Right ventricle myocardium inferior (tissue), 1 donor: ENCODE measurements at places on chromosomes 13 and 19. TPM values are rescaled to one million over a fixed set of nuclear protein-coding genes. Genes with fewer than 3 reads are reported as not detected.

DNA sequence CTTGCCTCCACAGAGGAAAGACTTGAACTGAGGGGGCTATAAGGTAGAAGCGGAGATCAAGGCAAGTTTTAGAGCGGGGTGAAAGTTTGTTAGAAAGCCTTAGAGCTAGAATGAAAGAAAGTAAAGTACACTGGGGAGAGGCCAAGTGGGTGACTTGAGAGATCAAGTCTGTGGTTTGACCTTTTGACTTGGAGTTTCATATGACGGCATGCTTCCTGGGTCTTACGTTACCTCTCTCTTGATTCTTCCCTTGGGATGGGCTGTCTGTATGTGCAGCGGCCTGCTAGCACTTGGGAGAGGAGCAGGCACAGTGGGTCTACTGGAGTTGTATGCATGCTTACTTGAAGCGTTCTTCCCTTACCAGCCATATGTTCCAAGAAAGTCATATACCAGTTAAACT is 1768.5 kb downstream of the PCDH9 start:
- no peak for DNase-seq

DNA sequence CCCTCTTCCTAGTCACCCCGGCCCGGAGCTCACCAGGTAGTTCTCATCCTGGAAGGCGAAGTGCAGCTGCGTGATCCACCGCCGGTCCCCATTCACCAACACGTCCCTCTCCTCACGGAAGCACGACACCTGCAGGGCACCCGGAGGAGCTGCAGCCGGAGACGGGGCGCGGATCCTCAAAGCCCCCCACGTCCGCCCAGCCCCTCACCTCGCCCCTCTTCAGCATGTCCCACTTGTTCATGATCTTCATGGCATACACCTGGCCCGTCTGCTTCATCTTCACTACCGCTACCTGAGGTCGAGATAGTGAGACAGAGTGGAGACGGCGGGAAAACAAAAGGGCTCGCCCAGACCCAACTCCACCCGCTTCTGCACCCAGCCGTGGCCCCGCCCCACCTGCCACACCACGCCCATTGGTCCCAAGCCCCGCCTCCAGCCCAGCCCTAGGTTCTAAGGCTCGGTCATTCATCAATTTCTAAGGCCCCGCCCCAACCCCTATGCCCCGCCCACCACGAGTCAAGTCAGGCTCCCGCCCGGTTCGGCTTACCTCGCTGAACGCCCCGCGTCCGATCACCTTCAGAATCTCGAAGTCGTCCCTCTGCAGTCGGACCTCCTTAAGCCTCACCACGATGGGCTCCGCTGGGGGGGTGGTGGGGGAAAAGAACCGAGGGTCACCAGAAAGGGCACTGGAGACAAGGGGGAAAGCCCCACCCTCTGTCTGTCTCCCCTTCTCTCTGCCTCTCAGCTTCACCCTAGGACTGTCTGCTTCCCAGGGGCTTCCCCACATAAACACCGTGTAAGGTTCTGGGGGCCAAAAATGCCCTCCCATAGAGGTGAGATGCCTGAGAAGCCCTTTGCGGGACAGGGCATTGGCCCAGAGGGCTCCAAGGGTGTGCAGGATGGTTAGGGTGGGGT is 2.8 kb downstream of the DMPK start:
- peak; percentile 83 for DNase-seq

DNA sequence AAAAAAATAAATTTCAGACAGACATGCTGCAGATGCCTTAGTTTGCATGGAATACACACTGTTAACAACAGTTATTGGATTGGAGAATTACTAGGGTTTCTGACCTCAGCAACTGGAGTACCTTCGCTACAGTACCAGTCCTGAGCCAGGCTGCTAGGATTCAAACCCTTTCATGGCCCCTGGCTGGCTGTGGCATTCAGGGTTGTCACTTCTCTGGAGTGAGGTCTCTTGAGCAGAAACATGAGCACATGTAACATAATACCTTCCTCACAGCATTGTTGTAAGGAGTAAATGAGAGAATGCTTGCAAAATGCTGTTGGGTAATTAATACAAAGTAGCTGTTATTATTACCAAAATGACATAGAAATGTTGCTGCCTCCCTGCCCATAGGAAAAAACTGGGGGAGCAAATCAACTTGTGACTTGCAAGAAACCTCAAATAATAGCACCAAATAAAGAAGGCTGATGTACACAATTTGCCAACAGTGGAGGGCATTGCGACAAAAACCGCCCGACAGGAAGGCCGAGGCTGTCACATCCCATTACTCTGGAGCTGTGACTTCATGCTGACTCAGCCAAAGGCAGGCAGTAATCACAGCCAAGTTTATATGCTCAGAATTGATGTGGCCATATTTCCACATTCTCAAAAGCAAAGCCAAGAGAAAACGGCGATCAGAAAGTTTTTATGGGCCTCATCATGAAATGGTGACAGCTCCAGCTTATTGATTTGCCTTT is 100.4 kb downstream of the RFC3 start:
- DNase-seq: no peak

- DNase-seq: peak; percentile 88
Measured at GRCh38 chr19:45442778-45443461, 19.2 kb upstream of the ERCC1 start.

- DNase-seq: no peak
Measured at GRCh38 chr13:23804166-23804565, 85.0 kb downstream of the MIPEP start.

GRCh38 chr13:40502236-40502635 is 164.2 kb downstream of the FOXO1 start:
- DNase-seq: no peak

DNA sequence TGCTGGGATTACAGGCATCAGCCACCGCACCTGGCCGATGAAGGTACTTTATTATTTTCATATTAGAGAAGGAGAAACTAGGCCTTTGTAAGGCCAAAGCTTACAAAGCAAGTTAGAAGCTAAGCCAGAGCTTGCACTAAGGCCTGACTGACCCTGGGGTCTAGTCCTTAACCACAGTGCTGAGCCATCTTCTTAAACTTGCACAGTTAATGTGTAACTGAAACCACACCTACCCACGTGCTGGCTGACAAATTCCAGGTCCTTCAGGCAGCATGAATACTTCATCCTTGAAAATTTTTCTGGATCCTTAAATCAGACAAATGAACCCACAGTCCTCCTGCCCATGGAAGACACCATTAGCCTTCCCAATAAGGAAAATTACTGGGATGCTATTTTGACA is 880.6 kb downstream of the UQCRFS1 start:
- DNase-seq: no peak

- no peak for DNase-seq
Measured at GRCh38 chr19:39359026-39359425, 16.8 kb downstream of the SAMD4B start.

DNA sequence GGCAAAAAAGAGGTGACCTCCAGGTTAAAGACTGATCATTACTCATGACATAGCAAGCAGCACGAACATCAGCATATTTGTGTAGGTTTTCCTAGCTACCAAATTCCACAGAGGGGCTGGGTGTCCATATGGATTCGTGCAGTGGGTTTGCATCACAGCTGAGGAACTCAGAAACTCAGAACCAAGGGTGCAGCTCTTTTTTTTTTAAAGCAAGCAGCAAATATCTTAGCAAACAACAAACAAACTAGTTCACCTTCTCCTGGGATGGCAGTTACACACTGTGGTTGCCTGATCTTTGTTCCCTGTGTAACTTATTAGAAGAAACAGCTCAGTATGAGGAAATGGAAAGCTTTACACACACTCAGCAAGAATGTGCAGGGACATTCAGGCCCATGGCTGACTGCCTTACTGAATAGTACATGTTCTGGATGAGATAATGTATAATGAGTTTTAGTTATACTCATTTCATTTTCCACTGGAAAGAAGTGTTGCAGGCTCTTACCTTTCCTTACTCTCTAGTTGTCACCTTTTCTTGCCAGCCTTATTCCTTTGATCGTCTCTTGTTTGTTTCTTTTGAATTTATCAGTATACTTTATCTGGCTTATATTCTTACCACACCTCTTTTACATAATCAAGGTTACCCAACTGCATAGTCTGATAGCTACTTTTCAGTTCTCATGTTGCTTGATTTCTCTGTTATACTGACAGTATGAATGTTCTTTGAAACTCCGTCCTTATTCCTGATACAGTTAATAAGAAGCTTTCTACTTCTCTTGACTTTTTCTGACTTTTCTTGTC is 4.3 kb downstream of the NDFIP2 start:
- DNase-seq: no peak

- peak; percentile 15 for DNase-seq
Measured at GRCh38 chr19:31304831-31305312, 44.4 kb downstream of the TSHZ3 start.

DNA sequence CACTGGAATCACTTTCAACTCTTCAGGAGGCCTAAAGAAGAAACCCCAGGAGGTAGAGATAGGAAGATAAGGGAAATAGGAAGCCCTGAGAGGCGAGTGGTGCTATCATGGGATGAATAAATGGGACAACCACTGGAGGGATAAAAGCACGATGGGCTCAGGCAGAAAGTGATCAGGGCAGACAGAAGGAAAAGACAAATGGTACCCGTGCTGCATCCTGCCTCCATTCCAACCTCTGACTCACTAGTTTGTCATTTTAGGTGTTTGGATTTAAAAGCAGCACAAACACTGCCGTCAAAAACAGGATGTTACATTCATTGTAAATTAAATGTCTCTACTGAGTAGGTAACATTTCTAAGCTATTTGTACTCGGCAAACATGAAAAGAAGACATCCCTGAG is 314.3 kb upstream of the HTR2A start:
- no peak for DNase-seq

DNA sequence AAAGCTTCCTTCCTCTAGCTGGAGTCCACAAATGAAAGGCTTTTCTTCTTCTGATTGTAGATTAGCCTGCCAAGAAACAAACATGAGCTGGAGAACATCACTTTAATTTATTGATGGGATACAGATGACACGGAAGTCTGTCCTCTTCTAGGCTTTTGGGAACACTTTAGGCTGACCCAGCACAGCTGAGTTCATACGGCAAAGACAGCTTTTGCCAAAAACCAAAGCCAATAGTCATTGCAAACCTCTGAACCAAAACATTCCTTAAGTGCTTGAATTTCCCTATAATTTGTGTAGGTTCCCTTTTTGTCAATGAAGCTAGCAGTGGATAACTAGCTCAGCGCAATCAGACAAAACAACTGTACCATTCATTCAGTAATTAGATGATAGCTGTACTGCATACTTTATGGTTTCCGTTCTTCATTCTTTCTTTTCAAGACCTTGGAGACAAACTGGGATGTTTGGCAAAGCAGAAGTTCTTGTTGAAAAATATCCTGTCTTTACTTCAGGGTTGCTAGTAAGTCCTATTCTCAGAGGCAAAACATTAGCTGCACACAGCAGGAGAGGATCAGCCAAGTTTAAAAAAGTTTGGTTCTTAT is 95.7 kb upstream of the SPRY2 start:
- DNase-seq: no peak

DNA sequence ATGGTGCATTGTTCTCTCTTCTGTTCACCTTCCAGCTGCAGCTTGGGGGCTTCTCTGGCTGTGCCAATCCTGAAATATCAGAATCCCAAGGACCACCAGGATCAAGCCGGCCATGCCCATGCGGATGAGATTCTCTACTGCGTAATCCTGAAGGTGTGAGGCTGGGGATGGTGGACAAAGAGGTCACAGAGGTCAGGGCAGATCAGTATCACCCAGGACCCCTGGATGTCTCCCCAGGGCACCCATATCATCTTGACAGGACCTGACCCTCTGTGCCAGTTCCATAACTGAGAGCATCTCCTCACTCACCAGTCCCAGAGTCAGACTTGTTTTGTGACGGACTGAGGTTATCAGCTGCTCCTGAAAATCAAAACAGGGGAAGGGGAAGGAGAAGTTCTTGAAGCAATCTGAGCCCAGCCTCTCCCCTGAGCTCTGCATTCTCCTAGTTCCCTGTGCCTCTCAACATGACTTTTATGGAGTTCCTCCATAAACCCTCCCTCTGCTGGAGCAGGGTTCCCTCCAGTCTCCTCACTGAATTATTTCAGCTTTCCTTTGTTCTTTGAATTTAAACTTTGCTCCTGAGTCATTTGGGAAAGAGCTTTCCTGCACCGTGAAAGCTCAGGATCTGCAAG is 5.5 kb downstream of the LILRA5 start:
- DNase-seq: no peak

- DNase-seq: no peak
Measured at GRCh38 chr13:26310470-26310869, 56.5 kb downstream of the CDK8 start.

DNA sequence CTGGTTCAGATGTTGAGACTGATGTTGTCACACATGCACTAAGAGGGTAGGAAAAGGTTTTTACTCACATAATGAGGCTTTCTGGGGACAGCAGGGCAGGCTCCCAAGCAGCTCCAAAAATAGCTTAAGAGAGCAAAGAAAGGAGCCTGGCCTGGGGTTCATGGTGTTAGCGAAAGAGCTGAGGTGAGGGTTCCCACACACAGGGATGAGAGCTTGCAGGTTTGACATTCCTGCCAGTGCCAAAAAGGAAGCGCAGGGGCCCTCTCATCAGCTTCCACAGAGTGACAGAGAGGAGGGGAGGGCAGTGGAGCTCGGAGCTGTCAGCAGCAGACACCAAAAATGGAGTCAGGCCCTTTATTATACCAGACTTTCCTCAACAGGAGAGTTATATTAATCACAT is 65.5 kb upstream of the FAM216B start:
- DNase-seq: no peak

DNA sequence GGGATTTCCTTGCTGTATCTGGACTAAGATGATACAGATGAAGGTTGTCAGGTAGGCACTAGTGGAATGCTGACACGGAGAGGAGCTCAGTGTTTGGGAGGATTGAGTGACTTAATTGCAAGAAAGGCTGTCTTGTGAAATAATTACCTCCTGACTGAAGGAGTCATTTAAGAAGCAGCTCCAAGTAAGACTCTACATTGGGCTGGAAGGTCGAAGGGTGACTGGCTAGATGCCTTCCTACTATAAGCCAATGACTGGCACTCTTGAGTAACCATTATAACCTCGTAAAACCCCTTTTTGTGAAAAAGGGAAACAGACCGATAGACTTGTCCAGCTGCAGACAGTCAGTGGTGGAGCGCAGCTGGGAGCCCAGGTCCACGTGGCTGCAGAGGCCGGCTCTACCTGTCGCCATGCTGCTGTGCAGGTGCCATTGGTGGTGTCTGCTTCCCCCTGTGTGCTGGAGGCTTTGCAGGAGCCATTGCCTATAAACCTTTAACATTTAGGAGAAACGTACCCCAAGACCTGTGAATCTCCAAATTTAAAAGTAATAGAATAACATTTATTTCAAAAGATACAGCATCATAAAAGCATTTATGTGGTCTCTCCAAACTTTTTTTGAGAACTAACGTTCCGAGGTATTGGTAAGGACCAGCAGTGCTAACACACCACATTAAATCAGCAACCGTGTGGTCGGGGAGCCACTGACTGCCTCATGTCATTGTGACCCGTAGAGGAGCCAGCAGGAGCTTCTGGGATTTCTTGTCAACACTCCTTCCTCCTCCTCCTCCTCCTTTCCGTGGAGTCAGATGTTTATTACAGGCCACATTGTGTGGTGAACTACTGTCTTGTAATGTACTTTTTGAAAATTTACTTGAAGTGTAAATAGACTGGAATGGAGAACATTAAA is 80.4 kb upstream of the TEX29 start:
- no peak for DNase-seq

GRCh38 chr13:66994097-66994496 is 236.0 kb downstream of the PCDH9 start:
- DNase-seq: peak; percentile 68

The MISP3 gene
- 7.3 TPM for total RNA-seq

The ZNF813 gene
- total RNA-seq: 1.1 TPM

The FFAR2 gene
- 0.32 TPM for total RNA-seq

The RPS28 gene
- total RNA-seq: 1,212 TPM

The ZNF433 gene
- 2.6 TPM for total RNA-seq

The DPP9 gene
- total RNA-seq: 52.7 TPM

The CYP4F12 gene
- 5.8 TPM for total RNA-seq

The IGFL4 gene
- not detected for total RNA-seq

The SPINT2 gene
- 9.1 TPM for total RNA-seq

The ICAM4 gene
- total RNA-seq: 0.30 TPM
